ENCODE measurements at places on chromosomes 3 and 15.
A peak's percentile ranks its signal among the peaks of the same experiment; 100 is the strongest.

DNA sequence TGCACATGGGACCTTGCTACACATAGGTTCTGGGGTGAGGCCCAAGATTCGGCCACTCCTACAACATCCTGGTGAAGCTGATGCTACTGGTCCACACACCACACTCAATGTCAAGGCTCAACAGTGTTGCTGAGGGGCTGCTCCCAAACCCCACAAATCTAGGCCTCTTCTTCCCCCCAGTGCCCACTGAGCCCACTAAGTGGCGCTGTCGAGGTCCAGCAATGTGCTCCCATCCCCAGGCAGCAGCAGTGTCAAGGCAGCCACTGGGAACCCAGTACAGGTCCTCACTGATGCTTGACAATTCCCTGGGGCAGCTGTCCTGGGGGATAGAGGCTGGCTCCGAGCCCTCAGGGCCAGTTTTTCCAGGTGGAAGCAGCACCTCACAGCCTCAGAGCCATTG lies 21.5 kb downstream of the SCN5A start:
- no peak for DNase-seq

DNA sequence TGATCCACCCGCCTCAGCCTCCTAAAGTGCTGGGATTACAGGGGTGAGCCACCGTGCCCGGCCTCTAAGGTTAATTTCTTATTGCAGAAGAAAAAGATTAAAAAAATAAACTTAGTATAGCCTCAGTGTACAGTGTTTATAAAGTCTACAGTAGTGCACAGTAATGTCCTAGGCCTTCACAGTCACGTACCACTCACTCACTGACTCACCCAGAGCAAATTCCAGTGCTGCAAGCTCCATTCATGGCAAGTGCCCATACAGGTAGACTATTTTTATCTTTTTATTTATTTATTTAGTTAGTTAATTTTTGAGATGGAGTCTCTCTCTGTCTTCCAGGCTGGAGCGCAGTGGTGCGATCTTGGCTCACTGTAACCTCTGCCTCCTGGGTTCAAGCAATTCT lies 3.2 kb upstream of the FLNB start:
- DNase-seq, result peak; percentile 58

DNA sequence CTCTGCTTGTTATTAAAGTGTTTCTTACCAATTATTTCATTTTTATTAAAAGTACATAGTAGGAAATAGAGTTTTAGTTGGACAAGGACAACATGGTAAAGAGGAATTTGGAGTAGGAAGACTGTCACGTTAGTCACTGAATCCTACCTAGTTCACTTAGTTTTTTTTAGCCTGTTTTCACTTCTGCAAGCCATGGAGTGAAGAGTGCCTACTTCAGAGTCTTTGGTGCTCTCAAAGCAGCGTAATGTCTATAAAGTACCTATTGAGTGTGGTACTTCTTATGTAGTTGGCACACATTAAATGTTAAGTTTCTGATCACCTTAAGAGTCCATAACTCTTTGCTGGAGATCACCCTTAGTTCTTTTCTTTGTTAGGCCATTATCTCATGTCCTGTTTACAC lies 78.7 kb downstream of the LPP start:
- no peak for DNase-seq

DNA sequence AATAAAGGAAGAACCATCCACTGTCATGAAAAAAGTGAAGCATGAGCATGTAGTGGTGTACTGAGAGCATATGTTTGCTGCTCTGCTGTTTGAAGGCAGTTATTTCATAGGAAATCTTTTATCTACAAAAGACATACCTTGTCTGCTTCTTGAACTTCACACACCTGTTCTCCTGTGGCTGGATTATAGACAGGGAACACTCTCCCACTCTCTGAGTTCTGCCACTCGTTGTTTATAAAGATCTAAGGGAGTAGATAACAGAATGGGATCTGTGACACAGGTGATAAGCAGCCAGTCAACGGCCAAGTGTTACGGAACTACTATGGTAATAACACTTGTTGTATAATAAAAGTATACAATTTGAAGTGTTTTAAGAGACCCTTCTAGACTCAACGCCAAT lies 51.5 kb downstream of the ALDH1A2 start:
- no peak for DNase-seq

DNA sequence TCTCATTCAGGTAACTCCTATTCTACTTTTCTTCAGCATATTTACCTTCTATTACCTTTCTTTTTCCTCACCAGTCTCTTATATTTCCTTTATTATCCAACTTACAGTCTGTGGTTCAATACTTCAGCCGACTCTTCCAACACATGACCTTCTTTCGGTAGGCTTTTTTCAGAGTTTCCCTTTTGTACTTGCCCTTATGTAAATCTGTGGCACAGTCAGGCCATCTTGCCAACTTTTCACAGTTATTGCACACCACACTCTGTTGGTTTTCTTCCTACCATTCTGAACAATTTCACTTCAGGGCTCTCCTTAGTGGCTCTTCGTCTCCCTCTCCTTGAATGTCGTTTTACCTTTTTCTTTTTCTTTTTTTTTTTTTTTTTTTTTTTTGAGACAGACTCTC lies 427.8 kb downstream of the LPP start:
- no peak for DNase-seq

GRCh38 chr15:35963326-35963725 lies 417.4 kb upstream of the DPH6 start:
- peak; percentile 51 for DNase-seq

DNA sequence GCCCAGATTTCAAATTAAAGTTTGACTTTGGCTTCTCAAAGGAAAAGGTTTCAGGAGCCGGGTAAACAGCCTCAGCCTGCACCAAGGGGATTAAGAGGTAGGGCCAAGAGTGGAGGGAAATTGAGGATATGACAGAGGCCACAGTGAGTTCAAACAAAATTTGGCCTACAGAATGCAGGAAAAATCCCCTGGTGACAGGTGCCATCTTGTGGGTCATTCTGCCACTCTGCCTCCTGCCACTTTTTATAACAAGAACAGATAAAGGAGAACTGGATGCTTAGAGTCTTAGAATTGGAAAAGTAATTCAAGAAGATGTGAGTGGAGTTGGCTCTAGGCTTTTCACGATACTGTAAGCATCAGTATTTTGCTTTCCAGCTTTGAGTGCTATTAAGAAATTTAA lies 253.2 kb downstream of the NR2F2 start:
- DNase-seq, result peak; percentile 2

DNA sequence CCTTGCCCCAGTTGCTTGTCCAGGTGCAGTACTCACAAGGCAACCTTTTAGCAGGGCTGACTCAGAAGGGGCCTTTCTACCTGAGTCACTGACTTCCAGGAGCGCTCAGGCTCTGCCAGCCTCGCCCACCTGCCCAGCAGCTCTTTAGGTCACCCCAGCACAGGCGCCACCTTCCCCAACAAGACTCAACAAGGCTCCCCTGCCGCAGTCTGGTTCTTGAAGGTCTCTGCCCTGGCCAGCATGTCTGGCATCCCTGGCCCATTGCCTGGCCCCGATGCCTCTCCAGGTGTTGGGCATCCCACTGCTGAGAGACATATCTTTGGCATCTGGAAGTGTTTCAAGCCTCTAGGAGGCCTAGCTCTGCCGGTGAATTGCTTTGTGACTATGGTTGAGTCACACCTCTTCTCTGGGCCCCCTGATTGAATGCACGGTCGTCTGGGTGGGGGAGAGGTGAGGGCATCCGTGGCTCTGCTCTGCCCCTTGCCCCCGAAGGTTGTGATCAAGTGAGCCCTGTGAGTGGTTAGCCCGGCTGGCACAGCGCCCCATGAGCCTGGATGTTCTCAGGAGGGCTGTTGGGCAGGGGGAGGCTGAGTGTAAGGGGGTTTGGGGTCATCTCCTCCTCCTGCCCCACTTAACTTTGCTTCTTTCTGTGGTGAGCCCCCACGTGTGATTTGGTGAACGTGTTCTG lies 21.6 kb downstream of the SNX33 start:
- DNase-seq, result no peak

GRCh38 chr3:186257866-186258265 lies 104.2 kb downstream of the DGKG start:
- peak; percentile 69 for DNase-seq

DNA sequence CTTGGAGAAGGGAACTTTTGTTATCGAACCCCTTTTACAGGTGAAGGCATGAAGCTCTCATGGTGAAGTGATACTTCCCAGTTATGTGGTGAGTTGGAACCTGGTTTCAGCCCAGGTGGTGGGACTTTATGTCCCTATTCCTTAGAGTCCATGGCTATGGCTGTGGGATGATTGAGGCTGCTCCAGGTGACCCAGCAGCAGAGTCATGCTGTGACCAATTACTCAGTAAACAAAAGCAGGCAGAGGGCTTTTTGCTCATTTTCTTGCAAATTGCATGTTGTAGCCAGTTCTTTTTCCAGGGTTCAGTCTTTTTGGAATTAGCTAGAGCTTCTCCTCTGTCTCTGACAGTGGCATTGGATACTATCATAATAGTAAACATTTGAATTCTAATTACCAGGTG lies 70.7 kb downstream of the CACNA2D3 start:
- no peak for DNase-seq

DNA sequence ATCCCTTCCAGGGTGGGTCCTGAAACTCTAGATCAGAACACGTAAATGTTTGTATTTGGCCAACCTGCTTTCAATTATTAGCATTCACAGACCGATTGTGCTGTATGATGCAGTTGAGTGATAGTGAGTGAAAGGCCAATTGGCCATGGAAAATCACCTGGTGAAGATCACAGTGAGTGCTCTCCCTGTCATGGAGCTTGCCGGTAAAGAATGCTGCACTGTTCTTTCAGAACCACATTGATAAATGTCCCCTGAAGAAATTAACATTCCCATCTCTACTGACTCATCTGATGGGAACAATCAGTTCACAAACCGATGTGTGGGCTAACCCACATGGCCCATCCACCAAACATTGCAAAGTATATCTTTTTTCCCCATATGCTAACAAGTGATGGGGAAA lies 324.8 kb upstream of the TBL1XR1 start:
- no peak for DNase-seq

DNA sequence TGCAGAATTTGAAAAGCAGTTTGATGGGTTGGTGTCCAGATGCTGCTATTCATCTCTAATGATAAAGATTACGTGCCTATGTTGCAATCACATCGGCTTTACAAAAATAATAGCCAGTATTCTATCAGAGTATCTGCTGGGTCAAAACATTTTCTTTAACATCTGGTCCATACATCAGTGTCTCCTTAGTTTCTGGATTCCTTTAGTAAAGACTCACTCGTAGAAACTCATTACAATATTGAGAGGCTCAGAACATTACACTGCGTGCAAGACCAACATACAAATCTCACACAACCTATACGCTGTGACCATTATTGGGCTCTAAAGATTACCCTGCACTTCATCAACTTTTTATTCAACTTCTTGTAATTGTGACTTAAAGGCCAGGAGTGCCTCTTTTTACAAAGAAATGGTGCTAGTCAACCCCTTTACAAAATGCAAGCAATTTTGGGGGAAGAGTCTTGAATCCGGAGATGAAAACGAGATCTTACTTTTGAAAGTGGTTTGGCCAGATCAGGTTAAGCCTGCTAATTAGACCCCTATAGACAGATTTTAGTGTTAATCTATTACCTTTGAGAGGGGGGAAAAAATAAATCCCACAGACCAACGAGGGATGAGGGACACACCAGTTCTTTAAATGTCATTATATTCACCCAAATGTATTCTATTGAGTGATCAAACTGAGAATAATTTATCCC lies 2.9 kb downstream of the TRA2B start:
- no peak for DNase-seq

GRCh38 chr3:23889386-23889785 lies 27.4 kb downstream of the NKIRAS1 start:
- no peak for DNase-seq

DNA sequence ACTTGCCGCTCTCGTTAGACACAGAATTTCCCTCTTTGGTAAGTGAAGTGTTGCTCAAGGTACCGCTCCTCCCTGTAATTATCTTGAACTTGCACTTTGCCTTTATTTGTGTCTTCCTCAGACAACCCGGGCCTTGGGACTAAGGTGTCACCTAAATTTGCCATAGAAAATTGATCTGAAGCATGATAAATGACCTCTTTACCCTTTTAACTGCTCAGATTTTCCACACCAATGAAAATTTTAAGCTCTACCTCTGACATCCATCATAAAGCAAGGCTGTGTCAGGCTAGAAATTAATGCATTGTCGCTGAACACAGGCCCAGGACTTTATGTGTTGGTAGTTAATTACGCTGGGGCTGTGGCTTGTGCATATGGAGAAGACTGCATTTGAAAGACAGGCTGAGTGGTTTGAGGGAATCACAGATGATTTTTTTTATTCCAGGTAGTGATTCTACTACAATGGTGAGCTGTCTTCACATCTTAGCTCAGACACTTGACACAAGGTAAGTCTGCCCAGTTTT lies 199.6 kb upstream of the CHRM5 start:
- no peak for DNase-seq

DNA sequence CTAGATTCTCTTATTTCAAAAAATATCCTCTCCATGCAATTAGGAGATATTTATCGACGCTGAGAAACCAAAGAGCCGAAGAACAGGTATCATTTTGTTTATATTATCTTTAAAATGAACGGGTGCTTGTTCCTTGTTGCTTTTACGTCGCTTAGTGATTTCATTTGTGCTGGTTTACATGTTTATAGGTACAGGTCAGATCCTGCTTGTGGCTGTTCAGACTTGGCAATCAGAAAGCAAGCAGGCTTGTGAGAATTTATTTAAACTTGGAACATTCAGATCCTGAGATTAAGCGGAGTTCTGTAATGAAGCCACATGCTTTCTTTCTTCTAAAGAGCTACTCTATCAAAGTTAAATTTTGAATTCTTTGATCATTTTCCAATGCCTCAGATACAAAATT lies 43.0 kb upstream of the ATP2C1 start:
- DNase-seq, result no peak

DNA sequence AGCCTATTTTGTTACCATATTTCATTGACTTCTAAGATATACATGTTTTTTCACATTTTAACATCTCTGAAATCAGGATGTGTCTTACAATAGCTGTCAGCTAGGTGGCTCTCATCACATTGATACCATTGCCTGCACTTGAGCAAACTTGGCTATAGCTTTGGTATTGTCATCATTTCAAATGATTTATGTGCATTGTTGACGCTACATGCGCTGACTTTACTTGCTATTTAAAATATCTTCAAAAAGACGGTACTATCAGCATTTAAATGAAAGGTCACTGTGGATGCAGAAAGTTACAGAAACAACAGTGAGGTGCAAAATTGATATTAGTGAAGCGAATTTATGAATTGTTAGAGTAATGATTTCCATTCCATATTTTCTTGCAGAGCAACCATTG lies 54.0 kb upstream of the ABHD2 start:
- DNase-seq, result peak; percentile 40

- no peak for DNase-seq
These were observed 225.0 kb upstream of the PROK2 start for GRCh38 chr3:72009851-72010443.

DNA sequence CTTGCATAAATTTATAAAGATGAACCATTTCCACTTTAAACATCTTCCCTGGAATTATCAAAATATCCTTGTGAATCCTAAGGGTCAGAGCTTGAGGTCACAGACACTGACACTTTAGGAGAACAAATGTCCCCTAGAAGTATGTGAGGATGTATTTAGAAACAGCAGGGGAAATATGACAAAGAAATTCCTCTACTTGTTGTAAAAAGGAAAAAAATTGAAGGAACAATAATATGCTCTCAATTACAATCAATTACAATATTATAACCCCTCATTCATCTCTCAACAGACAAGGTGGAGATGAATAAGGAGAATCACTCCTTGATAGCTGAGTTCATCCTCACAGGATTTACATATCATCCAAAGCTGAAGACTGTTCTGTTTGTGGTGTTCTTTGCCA lies at the start of gene OR5K3:
Gene OR5K3, plus strand, starts transcription at position 301 of the 400 bp plus-strand sequence. Its CDS starts 0 bp downstream, at position 301.
- DNase-seq, result no peak

- no peak for DNase-seq
These were observed 50.6 kb upstream of the AZI2 start for GRCh38 chr3:28399206-28399605.
